Cortex of kidney (tissue), 1 donor: ENCODE measurements at places on chromosomes 2 and 18.

DNA sequence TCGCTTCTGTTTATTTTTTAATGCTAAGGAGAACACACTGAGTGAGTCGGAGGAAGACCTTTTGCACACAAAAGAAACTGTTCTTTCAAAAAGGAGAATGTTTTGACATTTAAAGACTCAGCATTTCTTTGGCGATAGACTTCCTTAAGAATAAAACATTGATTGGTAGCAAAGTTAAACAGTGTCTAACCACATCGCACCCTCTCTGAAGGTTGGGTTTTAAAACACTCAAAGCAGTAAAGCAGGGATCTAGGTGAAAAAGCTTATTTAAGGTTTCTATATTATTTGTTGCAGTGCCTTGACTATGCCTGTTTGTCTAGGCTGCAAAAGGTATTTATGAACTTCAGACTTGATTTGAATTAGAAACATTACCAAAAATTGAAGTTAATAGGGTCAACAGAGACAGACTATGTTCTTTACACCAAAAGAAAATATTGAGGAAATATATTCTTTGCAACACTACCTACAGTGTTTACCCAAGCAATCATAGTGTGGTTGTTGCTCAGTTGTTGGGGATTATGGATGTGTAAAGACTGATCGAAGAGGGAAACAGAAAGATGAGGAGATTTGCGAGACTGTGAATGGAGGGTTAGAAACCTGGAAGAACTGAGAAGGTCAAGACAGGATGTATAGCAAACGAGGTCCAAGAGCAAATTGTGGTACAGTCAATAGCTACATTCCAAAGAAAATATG, 297.8 kb upstream of the SLC39A10 start:
- DNase-seq: no peak

DNA sequence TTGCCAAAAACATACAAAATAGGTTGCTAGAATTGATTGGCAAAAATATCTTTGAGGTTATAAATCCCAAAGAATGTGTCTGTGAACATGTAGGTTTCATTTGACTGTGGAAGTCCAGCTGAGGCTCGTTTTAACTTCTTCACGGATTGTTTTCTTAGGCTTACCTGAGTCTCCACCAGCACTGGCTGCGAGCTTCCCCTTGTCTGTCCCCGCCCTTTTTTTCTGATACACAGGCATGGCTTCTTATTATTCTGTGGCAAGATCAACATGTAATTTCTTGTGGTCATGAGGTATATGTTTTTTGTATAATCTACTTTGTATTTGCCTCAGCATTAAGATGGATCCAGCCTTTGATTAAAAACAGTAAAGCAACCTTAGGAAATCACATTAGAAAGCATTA, 7.2 kb upstream of the SLC40A1 start:
- DNase-seq: no peak

DNA sequence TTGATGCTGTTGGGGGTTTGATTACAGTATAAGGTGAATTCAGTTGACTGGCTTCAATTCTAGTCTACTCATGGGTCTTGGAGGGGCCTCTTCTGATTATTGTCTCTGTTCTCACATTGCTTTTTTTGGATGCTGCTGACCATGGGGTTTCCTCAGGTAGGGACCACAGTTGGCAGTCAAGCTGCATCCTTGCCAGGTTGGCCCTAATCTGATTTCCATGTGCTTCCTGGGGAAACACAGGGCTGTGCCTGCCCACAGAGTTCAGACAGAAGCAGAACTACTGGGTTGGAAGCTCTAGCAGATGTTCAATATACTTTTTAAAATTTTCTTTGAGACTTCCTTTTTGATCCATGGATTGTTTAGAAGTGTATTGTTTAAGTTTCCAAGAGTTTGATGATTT, 227.3 kb downstream of the XIRP2 start:
- no peak for DNase-seq

DNA sequence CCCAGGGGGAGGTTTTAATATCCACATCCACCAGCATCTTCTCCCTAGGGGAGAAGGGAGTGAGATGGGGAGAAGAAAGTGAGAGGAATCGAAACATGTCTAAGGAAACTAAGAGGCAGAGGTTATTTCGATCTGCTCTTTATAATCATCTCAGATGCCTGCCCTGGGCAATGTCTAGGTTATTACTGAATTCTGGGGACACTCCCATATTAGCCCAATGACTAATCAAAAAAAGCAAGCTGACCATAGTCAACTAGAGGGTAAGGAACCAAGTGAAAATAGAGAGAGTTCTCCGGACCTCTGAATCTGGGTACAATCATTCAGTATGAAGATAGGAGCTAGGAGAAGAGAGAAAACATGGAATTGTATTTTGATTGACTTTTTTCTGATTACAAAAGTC, 56.7 kb upstream of the EML4 start:
- DNase-seq: no peak

DNA sequence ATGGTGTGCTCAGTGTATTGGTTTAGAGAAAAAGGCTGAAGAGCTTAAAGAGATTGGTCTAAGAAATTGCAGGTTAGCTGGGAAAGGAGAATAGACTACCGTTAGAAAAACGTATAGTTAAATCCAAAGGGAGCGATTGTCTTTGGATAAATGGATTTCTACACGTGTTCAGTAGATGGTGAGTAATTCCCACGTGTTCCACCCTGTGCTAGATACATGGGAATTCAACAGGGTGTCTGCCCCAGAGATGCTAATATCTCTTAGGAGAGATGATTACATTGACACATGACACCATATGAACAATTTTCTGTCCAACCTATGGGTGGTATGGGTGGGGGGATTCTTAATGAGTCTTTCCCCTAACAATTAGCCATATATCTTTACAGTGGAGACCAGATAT, 99.8 kb downstream of the TDRD15 start:
- DNase-seq: no peak

DNA sequence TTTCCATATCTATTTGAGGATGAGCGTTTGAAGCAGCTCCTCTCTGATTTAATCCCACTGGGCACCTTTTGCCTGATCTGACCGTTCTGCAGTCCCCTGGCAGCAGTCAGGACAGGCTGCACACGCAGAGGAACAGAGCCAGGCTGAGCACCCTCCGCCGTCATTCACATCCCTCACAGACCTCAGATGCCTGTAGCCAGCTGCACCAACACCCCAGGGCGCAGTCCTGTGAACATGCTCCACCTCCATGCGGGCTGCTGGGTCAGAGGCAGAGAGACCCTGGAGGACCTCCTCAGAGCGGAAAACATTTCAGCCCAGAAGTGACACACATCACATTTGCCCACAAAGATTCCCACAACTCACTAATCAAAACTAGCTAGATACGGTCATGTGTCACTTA, 146.1 kb downstream of the SEPTIN10 start:
- DNase-seq: no peak

DNA sequence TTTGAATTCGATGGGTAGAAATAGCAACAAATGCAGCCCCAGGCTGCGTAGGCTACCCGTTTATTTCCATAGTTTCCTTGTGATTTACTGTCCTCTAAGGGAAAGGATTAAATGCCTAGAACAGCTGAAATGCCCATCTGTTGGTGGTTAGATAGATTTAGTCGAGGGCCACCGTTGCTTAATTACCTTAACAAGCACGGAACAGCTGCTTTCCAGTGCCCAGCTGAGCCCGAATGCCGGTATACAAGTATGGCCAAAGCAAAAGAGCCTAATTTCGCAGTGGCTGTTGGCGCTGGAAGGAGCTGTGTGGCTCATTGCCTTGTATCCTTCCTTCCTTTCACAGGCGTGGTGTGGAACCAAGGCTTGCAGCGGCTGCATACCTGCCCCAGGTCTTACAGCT, 109.1 kb downstream of the CABLES1 start:
- no peak for DNase-seq

- no peak for DNase-seq
These were observed 72.1 kb downstream of the CCDC150 start for GRCh38 chr2:196711625-196712024.

DNA sequence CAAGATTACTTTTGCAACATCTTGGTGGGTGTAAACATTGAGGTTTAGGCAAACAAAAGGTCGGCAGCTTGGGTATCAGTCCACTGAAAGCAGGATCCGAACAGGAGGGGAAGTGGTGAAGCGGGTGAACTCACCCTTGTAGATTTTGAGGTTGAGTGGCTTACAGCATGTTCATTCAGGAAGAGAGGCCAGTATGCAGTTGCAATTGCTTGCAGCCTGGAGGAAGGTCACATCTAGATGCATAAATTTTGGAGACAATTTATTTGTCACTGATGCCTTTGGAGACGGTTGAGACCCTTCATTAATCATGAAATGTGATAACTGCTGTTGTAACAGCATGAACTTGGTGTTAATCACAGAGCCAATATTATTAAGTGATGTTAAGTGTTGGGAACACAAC, 131.1 kb downstream of the LTBP1 start:
- no peak for DNase-seq

DNA sequence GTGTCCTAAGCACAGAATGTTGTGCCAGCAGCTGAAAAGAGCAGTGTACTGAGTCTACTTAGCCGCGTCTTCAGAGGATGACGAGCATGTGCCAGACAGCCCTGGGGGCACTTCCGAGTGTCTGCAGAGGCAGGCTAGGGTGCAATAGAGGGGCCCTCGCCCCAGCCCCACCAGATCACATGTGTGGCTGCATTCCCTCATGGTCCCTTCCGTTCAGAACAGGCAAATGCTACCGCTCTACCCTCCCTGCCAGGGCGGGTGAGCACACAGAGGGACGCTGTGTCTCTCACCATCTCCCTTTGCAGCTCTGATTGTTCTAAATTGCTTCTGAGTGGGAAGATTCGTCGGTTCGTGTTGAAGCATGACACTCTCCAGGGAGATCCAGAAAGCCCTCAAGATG, 212.2 kb upstream of the RAB12 start:
- DNase-seq: no peak

GRCh38 chr2:146079216-146079615, 1559.3 kb upstream of the ZEB2 start:
- DNase-seq: no peak

DNA sequence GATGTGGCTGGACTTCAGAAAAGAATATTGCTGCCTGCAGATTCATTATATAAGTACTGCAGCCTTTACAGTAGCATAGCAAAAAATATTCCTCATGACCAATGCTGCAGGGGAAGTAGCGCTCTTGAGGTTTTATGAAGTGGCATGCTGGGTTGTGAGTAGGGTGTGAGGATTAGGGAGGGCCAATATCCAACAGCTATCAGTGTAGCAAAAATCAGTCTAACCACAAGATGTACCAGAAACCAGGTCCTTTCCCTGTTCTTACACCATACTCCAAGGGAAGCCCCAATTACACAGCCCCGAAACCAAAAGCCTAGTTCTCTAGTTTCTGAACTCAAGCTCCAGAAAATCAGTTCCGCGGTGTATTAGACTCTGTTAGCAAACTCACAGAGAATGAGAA, 1082.2 kb upstream of the DDX18 start:
- no peak for DNase-seq

DNA sequence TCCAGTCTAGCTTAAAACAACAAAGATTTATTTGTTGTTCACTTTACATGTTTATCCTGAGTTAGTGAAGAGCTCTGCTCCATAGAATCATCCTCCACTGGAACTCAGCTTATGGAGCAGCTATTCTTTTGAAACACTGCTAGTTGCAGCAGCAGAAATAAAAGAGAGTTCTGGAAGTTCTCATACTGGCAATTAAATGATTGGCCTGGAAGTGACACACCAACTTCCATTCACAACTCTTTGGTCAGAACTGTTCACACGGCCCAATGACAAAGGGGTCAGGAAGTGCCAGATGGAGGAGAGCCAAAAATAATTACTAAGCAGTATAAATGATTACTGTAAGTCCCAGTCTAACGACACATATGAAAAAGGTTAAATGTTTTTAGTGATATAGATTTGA, 39.1 kb downstream of the FBXO11 start:
- DNase-seq: no peak

- no peak for DNase-seq
These were observed 162.9 kb downstream of the MTCL1 start for GRCh38 chr18:8868276-8868675.

GRCh38 chr2:214127571-214127970, 283.3 kb upstream of the VWC2L start:
- DNase-seq: no peak

- no peak for DNase-seq
These were observed 59.4 kb upstream of the LRPPRC start for GRCh38 chr2:44055229-44055628.

DNA sequence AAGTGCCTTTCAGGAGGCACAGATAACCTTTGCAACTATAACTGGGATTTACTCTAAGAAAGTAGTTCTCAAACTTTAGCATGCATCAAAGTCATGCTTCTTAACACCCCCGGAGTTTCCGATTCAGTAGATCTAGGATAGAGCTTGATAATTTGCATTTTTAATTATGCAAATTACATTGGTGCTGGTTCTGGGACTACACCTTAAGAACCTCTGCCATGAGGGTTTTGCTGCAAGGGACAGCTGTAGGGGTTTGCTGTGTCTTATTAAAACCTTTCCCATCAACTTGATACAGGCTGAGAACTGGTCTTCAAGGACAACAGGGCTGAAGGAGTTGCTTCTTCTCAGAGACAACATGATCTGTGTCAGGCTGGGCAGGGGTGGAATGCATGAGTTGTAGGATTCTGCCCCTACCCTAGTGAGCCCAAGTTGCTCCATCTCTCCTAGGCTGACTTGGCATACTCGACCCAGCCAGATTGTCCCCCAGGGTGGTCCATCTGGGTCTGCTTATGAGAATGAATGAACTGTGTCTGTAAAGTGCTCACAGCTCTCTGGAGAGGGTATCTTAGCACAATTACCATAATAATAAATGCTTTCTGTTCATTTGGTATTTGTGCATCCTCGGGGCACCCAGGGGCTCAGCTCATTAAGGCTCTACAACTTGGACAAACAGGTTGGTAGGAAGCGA, 232.7 kb downstream of the CLIP4 start:
- DNase-seq: no peak

- DNase-seq: no peak
These were observed 3.0 kb upstream of the SULT1C3 start for GRCh38 chr2:108236676-108237335.

- no peak for DNase-seq
These were observed 1815.6 kb upstream of the LRRTM1 start for GRCh38 chr2:82120115-82120514.

GRCh38 chr2:140451324-140451723, 1671.1 kb upstream of the NXPH2 start:
- no peak for DNase-seq

GRCh38 chr2:217863883-217864282, 138.9 kb downstream of the TNS1 start:
- DNase-seq: no peak

- no peak for DNase-seq
These were observed 56.2 kb downstream of the CYP27C1 start for GRCh38 chr2:127163921-127164320.

DNA sequence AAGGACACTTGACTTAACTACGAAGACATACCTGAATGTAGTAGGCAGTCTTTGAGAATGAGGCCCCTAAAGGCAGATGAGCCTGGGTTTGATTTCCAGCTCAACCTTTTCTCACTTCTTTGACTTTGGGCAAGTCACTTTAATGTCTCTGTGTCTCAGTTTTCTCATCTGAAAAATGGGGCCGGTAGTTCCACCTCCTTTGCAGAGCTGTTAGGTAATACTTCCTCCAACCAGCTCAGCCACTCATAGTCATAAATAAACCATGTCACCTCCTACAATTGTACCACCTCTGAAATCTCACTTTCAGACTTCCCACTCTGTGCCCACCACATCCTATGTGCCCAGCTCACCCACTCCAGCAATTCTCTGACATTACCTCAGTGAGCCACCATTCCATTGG, 10.4 kb downstream of the ARHGAP25 start:
- DNase-seq: no peak
